ENCODE measurements at places on chromosomes 4 and X.

- no peak for DNase-seq
Observed at GRCh38 chrX:37846141-37846540, 1.2 kb downstream of the DYNLT3 start.

GRCh38 chr4:94339779-94340178, 2.9 kb downstream of the HPGDS start:
- no peak for DNase-seq

GRCh38 chr4:83125738-83126141, 11.2 kb upstream of the PLAC8 start:
- DNase-seq: no peak

- no peak for DNase-seq
Observed at GRCh38 chr4:148542922-148543623, 100.9 kb upstream of the NR3C2 start.

DNA sequence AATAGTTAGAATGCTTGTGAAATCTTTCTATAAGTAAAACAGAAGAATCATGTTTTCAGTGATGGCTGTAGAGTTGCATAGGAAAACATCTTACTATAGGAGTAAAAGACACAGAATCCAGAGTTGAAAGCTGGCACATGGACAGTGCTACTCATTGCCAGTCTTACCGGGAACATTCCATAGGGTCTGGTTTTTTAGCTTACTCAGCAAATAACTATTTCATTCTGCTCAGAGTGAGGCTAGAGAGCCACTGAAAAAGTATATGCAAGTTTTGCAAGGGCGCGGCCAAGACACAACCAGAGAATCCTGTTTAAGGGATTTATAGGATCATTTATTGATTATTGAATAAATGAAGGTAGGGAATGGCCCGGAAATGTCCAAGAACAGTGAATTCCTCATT, 60.3 kb downstream of the MTHFD2L start:
- no peak for DNase-seq

- DNase-seq: no peak
Observed at GRCh38 chr4:102625232-102625930, 124.2 kb downstream of the NFKB1 start.

DNA sequence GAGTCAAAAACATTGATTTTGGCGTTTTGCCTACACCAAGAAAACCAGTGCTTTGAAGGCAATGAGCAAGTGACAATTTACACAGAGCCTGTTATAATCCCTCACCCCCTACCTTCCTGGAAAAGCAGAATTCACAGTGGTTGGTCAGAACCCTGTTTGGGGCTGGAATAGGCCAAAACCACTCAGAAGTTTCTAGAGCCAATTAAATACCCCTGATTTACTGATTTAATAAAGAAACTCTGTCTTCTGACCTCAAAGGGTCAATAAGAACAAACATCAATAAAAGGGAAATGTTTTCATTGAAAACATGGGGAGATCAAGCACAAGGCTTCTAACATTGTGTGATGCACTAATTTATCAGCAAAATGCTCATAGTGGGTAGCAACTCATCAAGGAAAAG, 116.3 kb downstream of the UNC5C start:
- no peak for DNase-seq

- no peak for DNase-seq
Observed at GRCh38 chrX:15059474-15059873, 186.3 kb downstream of the MOSPD2 start.

DNA sequence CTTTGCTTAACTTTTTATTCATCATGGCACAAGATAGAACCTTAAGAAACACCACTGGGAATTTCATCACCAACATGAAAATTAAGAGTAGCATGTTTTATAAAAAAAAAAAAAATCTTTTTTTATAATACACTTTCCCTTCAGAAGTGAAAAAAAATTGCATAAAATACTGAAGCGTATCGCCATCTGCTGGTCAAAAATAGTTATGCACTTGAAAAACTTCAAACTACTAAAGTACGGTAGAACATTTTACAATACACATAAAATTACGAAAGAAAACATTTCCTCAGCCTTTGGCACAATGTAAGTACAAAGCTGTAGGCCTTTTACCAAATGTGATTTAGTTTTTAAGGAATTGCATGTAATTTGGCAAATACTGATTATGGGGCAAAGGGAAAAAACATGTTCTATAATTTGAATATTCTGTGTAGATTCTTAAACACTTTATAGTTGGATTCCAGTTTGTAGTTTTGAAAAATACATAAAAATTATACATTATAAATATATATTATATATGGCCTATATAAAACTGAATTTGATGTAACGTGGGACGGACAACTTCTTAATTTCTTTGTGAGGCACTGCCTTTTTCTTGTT, 26.5 kb downstream of the HCCS start:
- peak; percentile 25 for DNase-seq

- DNase-seq: no peak
Observed at GRCh38 chr4:120902925-120903324, 19.6 kb downstream of the PRDM5 start.

- no peak for DNase-seq
Observed at GRCh38 chrX:46485897-46486296, 59.3 kb downstream of the ZNF674 start.

DNA sequence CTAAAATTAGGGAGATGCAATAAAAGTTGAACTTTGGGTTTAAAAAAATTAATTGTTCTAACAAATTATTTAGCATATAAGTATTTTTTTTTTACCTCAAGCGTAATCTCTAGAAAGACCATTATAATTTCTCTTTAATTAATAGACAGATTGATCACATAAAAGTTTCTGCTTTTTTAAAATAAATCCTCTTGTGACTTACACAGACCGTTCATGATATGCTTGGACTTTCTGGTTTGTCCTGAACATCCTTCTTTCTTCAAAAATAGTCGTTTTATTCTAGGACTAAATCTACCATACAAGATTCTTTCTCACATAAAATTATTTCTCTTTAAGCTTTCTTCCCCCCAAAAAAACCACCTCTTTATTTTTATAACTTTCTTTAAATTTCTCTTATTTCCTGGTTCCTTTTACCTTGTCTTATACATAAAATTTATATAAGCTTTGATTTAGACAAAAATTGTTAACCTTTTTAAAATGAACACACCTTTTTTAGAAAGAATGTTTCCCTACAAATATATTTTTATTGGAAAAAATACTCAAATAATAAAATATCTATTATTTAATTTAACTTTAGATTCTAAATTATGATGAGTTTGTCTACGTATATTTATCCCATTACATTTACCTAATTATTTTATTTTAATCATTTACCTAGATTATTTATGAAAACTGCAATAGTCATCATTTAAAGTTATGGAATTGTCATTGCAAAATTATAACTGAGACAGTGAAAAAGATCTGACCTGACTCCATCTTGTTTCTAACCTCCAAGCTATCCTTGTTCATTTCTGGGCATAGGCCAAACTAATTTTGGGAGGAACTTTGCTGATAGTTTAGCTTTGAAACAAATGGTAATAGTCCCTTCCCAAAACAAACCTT, 37.6 kb downstream of the PGRMC2 start:
- no peak for DNase-seq

DNA sequence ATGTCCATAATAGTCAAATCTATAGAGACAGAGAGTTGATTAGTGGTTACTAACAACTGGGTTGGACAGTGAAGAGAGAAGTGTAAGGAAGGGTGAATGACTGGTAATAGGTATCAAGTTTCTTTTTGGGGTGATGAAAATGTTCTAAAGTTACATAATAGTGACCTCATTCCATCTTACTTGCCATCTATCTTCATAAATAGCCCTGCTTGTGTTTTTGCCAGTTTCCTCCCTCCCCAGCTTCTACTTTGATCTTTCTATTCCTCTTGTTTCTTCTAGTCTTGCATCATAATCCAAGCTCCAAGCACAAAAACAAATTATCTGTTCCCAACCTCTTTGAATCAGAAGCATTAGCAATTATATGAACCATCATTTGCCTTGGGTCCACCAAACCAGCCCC, 40.2 kb upstream of the TET2 start:
- no peak for DNase-seq

DNA sequence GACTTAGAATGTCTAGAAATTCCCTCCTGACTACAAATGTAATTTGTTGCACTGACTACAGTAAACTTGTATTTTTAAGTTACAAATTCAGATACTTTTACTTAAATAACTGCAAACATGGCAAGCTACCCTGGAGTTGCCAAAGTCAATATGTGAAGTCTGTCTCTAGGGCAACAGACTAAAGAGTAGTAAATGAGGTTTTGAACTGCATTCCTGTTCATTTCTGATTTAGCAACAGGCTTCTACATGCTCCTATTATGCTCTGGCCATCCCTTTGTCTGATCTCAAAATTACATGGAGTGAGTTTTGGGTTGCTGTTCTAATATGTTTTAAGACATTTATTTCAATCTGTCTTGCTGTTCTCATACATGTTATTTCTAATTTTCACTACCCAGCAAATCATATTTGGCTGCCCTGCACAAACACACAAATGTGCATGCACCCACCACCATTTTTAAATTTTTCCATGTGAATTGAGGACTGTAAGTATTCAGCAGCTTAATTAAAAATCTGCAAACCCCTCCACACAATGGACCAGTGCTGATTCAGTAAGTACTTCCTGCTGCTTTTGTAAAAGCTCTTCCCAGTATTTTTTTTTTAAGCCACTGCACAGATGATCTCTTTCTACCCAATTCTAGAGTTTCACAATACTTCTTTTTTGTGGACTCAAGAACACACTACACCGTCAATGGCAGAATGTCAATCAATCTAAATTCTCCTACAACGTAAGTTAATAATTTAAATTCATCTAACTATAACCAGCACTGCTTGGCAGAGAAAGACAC, 26.7 kb downstream of the SH3RF1 start:
- peak; percentile 56 for DNase-seq

DNA sequence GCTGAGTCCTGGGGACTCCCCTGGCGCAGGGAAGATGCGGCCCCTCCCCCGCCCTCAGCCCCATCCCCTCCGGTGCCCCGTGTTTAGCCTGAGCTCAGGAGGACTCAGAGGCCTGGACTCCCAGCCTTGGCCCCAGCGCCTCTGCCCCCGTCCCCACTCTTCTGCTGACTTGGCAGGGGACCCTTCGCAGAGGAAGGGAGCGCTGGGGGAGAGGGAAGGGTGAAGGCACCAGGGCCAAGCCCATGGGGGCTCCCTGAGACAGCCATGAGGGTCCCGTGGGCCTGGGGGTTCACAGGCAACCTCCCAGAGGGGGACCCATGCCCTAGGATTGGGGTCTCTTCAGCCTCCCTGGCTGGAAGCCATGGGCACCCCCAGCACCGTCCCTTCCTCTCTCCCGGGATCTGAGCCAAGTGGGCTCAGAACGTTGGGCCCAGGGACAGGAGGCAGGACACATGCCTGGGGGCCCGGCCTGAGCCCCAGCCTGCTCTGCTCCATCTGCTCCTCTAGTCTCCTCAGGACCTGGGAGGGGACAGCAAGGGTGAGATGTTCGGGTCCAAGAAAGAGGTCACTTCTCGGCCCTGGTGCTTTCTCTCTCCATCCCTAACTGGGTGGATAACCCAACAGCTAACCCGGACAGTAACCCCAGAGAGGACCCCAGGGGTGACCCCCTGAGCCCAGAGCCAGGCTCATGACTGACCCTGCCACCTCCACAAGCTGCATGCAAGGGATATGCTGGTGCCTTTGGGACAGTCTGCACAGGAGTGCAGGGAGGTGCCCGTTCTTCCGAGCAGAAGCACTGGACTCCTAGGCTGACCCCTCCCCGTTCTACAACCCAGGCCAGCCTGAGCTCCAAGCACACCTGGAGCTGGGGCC, 1.5 kb upstream of the CPLX1 start:
- DNase-seq: no peak

DNA sequence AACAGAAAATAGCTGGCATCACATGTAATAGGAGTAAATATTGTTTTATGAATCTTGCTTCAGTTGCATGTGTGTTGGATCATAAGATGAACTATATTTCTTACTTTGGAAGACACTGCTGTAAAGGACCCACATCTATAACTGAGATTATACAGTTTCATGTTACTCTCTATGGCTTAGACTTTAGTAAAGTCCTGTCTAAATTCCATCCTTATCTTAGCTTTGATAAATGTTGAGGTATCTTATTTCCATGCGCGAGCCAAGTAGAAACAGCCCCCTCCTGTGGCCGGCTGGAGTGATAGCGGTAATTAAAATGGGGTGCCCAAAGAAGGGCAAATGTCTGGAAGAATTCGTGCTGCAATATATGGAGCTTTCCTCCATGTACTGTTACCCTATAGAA, 43.0 kb downstream of the CCDC158 start:
- DNase-seq: no peak

- peak; percentile 7 for DNase-seq
Observed at GRCh38 chrX:123088331-123088730, 95.7 kb upstream of the GRIA3 start.

- no peak for DNase-seq
Observed at GRCh38 chr4:185911556-185912064, 99.6 kb upstream of the SORBS2 start.

DNA sequence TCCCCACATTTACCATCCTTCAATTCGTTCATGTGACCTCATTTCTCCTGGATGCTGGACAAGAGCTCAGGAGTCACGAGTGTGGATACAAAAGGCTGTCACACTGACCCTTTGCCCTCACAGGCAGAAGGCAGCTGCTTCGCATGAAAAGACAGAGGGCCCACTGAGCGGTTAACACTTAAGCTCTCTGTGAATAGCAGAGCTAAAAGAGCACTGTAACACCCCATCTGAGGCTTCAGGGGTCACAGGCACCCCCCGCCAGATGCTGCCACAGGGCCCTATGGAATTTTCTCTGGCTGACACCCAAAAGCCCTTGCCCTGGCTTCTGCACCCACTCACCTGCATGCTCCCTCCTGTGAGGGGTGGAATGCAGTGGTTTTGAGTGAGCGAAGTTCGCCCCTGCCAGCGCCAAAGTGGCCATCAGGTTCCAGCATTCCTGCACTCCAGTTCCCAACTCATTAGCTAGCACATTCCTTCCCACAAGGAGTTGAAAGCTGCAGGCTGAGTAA, 360.9 kb downstream of the PPP3CA start:
- DNase-seq: no peak

DNA sequence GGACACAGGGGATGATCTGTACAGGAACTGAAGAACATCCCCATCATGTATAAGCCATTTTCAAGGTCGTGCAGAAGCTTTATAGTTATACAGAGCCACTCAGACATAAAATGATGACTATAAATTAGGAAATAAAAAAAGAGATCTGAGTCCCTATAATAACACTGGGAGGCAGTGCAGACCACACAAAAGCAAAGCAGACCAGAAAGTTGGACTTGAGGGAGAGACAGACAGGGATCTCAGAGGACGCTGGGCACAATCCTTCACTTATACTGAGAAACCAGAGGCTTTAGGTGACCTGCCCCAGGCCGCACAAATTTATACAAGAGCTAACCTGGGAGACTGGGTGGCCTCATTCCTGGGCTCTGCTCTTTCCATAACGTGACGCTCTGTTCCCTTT, 70.5 kb downstream of the HADH start:
- no peak for DNase-seq

- DNase-seq: no peak
Observed at GRCh38 chr4:147138171-147138570, 192.5 kb upstream of the TTC29 start.

- DNase-seq: no peak
Observed at GRCh38 chr4:8201321-8201781, 2.3 kb downstream of the SH3TC1 start.

GRCh38 chrX:79719568-79720231, 294.9 kb upstream of the TBX22 start:
- no peak for DNase-seq
